Left lung (tissue), 14 donors: ENCODE measurements at places on chromosomes 4 and X. TPM values are rescaled to one million over a fixed set of nuclear protein-coding genes. Genes with fewer than 3 reads are reported as not detected.

DNA sequence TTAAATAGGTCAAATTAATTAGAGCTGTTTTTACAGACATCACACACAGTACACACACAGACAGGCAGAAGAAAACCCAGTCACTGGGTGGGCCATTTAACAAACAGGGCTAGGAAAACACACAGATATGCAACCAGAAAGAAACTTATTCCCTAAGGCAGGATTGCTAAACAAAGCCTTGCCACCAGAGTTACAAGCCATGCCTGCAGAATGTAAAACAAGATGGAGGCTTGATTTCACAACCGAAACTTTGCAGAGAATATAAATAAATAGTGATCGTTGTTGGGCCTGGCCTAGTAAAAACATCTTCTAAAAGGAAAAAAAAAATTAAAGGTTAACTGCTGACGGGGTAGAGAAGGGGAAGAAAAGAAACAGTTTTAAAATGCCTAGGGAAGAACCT, 212.3 kb downstream of the NAP1L3 start:
- no peak for DNase-seq

Gene TMEM31
- 1.6 TPM for polyA plus RNA-seq

DNA sequence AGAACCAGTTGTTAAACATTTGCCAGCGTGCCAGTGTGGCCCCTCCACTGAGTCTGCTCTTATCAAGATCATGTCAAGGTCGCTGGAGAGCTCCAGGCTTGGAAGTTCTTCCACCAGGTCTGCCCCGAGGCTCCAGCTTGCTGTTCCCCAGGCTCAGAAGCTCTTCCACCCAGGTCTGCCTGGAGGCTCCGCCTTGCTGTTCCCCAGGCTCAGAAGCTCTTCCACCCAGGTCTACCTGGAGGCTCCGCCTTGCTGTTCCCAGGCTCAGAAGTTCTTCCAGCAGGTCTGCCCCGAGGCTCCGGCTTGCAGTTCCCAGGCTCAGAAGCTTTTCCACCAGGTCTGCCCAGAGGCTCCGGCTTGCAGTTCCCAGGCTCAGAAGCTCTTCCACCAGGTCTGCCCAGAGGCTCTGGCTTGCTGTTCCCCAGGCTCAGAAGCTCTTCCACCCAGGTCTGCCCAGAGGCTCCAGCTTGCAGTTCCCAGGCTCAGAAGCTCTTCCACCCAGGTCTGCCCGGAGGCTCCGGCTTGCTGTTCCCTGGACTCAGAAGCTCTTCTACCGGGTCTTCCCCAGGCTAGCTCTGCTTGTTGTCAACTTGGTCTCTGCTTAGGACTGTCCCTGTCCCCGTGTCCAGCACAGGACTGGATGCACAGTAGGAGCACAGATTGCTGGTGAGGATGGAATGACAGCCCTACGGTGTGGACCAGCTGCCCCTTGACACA, 54.4 kb downstream of the HMX1 start:
- peak; percentile 37 for DNase-seq

- no peak for DNase-seq
These were observed 43.0 kb downstream of the LRP2BP start for GRCh38 chr4:185352741-185353140.

Gene ACOX3
- 19.9 TPM for polyA plus RNA-seq

DNA sequence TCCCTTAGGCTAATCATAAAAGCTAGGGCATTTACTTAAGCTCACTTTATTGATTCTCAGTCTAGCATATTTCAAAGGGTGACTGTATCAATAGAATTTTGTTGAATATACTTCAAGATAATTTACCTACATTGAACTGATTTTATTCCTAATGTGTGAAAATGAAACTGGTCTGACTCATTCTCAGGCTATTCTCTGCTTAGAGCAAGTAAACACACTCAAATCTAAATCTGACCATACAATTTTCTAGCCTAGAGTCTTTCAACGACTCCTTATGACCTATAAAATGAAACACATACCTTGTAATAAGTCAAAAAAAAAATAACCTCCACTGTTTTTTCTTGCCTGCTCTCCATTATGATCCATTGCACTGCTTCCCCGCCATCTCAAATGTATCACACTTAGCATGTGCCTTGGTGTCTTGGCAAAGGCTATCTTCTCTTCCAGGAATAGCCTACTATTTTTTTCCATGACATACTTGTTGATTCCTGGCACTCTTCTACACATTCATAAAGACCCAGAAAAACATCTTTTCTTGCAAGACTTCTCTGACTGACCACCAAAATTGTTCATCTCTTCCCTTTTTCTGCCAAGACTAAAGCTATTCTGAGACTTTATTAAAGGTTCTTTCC, 965.1 kb upstream of the HS3ST1 start:
- DNase-seq = no peak

GRCh38 chr4:103754844-103755243, 35.1 kb upstream of the TACR3 start:
- no peak for DNase-seq

DNA sequence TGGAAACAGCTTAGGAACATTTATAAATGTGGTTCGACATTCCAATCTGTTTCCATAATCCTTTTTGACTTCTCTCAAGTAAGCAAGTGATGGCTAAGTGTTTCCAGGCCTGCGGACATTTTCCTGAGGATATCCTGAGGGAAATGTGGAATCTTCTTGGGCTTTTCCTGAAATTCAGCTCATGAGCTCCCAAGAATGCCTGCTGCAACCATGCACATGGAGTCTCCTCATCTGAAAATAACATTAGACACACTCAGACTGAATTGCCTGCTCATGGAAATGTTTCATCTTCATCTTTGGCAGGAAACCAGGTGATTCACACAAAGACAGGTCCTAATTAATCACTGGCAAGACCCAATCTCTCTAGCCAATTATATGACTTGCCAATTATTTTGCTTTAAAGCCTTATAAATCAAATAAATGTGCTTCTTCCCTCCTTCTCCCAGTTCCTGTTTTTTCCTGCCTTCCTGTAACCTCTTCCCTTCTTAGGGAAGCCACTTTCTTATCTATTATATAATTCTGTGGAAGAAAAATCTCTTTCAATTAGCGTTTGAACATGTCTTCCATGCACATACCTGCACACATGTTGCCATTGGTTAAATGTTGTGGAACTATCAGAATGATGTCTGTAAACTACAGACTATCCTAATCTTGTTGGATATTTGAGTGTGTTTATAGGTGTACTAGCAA, 104.6 kb upstream of the MXRA5 start:
- no peak for DNase-seq

DNA sequence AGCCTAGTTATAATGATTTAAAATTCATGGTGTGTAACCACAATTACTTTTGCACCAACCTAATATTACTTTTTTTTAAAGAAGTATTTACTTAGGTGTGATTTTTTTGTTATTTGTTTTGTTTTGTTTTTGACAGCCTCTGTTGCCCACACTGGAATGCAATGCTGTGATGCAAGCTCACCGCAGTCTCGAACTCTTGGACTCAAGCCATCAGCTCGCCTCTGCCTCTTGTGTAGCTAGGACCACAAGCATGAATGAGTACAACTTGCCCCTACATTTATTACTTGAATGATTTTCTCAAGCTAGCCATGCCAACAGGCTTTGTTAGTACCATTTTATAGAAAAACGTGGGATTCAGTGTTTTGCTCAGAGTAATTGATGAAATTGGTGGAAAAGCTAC, 488.8 kb upstream of the CPEB2 start:
- no peak for DNase-seq

Gene PPA2
- polyA plus RNA-seq = 85.3 TPM

GRCh38 chrX:16839852-16840460, 30.2 kb downstream of the RBBP7 start:
- no peak for DNase-seq

- DNase-seq = peak; percentile 48
These were observed 24.1 kb upstream of the PBDC1 start for GRCh38 chrX:76148753-76149152.

Gene RHOXF1
- 0.39 TPM for polyA plus RNA-seq

GRCh38 chr4:118727360-118727759, 42.2 kb downstream of the METTL14 start:
- DNase-seq = no peak

Gene SMR3B
- not detected for polyA plus RNA-seq

DNA sequence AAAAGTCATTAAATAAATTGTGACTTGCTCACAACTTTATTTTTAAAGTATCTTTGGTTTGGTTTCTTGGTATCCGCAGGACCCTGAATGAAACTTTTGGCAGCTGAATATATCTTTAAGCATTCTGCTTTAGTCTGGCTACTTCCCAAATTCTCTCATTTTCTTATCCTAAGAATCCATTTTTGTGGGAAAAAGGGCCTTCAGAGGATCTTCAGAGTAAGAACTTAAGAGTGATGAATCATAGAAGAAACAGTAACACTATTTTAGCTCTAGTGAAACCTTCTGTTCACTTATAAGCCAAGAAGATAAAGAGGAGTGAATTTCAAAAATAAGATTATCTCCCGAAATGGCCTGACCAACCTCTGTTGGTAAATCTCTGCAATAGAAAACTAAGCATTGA, 540.6 kb upstream of the MAGEB18 start:
- no peak for DNase-seq

GRCh38 chr4:7645956-7646355, 211.2 kb upstream of the PSAPL1 start:
- DNase-seq = no peak

Gene TLR8
- polyA plus RNA-seq = 0.31 TPM

DNA sequence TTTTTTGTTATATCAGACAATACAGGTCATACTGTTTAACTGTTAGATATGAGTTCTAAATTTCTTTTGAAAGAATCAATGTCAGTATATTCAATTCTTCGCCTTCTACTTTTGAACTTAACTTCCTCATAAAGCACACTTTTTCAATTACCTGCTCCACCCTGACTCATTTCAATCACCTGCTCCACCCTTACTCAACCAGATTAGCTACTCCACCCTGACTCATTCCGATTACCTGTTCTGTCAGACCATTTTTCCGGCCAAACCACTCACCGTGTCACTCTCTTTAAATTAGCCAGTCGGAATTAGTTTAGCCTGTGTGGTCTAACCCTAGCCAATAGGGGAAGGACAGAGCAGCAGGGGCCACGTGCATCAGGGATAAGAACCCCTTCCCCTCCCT, 751.8 kb upstream of the POU3F4 start:
- no peak for DNase-seq

- no peak for DNase-seq
These were observed 76.6 kb downstream of the SORCS2 start for GRCh38 chr4:7268941-7269340.

Gene UGDH
- polyA plus RNA-seq = 93.1 TPM

DNA sequence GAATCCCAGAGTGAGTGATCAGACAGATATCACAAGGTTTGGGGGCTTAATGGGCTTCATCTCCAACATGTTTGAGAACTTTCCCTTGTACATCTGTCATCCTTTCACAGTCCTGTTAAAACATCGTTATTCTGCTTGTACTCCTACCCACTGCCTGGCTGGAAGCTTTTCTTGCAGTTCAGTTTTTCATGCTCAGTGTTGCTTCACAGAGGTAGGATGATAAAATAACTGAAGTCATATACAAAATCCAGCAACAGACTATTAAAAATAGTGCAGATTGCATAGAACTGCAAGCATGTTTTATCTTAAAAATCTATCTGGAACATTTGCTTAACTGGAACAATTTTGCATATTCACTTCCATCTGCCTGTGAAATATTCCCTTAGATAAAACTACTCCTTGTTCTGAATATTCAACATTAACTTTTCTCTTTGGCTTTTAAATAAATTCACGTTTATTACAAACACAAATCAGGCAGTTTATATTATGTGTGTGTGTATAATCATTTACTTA, 579.6 kb upstream of the IGFBP7 start:
- no peak for DNase-seq

- DNase-seq = no peak
These were observed 3.8 kb upstream of the CXCL9 start for GRCh38 chr4:76011018-76011670.

Gene FAM13A
- 62.8 TPM for polyA plus RNA-seq

- DNase-seq = no peak
These were observed 21.7 kb upstream of the SPP1 start for GRCh38 chr4:87953826-87954225.
